Aorta (tissue), 5 donors: ENCODE measurements at places on chromosomes 5 and 9.

- no peak for DNase-seq
Observed at GRCh38 chr5:73374520-73375190, 73.9 kb downstream of the FOXD1 start.

GRCh38 chr9:129312251-129313122 is 134.4 kb upstream of the IER5L start:
- no peak for DNase-seq

- no peak for DNase-seq
Observed at GRCh38 chr5:10576790-10577189, 12.9 kb downstream of the ANKRD33B start.

DNA sequence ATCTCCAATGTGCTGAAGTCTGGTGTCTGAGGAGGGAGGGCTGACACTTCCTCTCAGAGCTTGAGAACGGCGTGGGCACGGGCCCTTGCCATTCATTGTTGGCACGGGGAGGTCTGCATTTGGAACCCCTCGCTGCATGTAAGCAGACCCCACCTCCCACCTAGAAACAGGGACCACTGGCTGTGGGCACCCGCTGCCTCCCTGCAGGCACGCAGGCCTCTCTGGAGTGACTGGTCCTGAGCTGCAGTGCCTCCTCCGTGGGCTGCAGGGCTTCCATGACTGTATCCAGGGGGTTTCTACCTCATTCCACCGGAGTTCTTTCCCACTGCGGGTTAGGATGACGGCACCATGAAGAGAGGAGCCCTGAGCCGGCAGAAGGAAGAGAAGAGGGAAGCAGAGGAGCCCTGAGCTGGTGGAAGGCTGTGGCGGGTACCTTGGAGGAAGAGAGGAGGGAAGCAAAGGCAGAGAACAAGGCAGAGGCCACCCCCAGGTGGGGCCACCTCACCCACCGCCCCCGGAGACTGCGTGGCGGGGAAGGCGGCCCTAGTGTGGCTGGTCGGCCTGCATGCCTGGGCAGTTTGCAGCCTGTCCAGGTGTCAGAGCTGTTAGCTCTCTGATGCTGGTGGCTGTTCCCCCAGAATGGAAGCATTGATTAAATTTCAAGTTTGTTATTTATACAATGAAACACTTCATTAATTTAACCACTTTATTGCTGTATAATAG is 74.9 kb upstream of the CACNA1B start:
- no peak for DNase-seq

DNA sequence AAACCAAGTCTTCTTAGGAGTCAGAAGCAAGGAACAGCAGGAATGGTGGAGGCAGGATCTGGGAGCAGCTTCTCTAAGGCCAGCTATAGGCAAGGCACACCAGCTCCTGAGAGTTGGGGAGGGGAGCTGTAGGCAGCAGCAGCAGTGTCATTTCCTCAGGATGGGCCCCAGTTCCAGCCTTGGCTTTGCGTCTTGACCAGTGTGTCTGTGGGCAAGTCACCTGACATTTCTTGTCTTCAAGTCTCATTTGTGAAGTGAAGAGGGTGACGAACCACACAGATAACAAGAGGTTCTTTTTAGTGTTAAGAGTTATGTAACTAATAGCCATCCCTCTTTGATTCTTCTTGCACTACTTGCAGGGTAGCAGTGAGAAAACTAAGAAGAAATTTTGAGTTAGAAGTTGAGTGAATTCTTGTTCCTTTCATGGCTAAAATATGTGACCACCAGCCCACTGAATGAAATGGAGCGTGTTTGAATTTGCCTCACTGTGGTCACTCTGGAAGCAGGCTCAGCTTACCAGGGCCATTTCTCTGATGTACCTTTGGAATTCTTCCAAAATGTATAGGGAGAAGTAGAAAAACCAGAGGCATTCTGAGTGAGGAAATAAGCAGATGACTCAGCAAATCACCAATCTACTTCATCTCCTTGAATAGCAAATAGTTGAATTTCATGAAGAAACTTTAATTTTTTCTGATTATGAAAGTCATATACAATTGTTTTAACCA is 42.4 kb downstream of the RHOBTB3 start:
- DNase-seq: no peak
